ENCODE measurements at places on chromosomes 11 and 22.

DNA sequence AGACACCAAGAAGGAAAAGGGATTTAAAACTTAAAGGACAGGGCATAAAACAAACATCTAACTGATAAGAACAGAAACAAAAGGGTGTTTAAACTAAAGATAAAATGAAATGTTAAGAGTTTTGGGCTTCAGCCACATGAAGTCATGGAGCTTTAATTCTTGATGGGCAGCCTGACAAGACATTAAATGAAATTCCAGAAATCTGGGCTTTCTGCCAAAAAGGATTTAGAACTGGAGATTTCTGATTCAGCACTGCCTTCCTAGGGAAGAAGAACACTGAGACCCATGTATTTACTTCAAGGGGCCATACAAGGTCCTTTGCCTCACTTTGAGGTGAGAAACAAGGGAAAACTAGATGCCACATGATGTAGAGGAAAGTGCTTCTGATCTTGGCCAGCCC is 355.9 kb upstream of the RAG2 start:
- DNase-seq: no peak

DNA sequence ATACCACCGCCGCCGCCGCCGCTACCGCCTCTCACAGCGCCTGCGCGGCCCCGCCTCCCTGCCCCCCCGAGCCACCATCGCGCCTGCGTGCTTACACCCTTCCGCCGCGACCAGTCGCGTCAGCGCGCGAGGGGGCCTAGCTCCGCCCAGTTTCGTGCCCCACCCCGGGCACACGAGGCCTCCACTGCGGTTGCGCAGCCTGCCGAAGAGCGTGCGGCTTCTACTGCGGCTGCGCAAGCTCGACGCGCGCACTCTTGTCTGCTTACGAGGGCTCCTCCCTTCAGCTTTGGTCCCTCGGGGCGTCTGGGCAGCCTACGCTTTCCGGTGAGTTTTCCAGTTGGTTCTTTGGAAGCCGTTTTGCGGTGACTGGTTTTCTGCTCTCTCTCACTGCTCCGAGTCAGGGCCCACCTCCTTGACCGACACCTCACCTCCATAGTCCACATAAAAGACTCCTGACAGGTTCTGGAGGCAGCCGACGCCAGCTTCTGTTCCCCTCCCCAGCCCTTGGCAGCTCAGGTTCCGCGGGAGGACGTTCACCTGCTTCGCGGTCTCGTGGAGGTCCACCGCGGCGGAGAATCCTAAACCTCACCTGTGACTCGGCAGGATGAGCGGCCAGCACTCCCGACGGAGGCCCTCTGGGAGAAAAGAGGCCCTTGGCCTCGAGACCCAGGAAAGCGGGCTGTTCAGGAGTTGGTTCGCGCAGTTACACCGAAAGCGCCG is at the start of gene PITPNB:
TSS of gene PITPNB (minus strand) at position 35 of the 720 bp plus-strand sequence. CDS start 65 bp downstream, outside the sequence.
- peak; percentile 89 for DNase-seq

GRCh38 chr11:111633248-111633647 is 31.0 kb downstream of the SIK2 start:
- DNase-seq: no peak

- DNase-seq: no peak
These were observed 12.5 kb upstream of the C1QTNF4 start for GRCh38 chr11:47606731-47607130.

GRCh38 chr11:1755344-1755691 is 4.9 kb upstream of the IFITM10 start:
- no peak for DNase-seq

- DNase-seq: no peak
These were observed 12.6 kb upstream of the TFIP11 start for GRCh38 chr22:26524870-26525269.

DNA sequence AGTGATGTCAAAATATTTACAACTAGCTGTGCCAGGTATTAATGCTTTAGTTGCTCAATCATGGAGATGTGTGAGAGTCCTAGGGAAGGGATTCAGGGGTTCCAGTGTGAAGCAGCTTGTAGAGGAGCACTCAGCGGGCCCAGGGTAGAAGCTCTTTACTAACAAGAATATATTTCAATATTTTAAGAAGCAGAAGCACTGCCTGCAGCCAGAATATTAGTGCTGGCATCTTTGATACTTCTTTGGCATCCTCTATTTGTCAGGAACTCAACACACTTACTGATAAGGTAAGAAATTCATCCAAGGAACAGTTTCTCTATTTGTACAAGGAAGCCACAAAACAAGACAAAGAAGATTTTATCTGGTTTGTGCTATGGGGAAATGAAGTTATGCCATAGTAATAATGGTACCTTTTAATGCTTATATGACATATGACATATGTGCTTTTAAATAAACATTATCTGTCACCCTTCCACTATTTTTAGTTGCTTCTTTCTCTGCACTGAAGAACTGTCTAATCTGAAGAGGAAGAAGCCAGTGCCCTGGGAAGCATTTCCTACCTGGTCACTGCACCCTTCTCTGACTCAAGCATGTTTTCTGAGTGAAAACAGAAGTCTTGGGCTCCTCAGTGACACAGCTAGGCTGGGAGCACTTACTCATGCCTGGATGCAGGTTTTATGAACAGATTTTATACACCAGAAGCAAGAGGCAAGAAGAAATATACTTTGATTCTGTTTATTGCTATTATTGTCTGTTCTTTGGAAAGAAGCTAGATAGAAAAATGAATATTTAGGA is 388.1 kb upstream of the CCDC90B start:
- no peak for DNase-seq

DNA sequence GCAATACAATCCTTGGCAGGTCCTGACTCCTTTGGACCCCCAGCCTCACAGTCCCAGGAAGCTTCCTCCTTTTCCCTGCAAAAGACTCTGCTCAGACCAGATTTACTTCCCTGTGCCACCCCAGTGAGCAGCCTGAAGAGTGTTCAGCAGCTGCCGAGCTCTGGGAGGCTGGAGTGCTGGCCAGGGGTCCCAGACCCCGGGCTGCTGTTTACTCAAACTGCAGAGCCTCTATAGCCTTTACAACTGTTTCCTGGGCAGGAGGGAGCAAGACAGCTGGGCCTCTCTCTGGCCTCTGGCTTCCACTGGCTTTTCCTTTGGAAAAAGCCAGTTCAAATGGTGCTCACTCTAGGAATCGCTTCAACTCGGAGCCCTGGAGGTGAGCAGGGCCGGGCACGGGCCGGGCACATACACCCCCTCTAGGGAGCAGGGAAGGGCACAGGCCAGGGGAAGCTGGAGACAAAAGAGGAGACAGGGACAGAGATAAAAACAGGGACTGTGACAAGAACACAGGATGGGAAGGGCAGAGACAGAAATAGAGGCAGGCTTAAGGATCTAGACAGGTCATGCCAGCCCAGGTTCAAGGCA is 932 bp downstream of the IRAG1 start:
- DNase-seq: no peak

DNA sequence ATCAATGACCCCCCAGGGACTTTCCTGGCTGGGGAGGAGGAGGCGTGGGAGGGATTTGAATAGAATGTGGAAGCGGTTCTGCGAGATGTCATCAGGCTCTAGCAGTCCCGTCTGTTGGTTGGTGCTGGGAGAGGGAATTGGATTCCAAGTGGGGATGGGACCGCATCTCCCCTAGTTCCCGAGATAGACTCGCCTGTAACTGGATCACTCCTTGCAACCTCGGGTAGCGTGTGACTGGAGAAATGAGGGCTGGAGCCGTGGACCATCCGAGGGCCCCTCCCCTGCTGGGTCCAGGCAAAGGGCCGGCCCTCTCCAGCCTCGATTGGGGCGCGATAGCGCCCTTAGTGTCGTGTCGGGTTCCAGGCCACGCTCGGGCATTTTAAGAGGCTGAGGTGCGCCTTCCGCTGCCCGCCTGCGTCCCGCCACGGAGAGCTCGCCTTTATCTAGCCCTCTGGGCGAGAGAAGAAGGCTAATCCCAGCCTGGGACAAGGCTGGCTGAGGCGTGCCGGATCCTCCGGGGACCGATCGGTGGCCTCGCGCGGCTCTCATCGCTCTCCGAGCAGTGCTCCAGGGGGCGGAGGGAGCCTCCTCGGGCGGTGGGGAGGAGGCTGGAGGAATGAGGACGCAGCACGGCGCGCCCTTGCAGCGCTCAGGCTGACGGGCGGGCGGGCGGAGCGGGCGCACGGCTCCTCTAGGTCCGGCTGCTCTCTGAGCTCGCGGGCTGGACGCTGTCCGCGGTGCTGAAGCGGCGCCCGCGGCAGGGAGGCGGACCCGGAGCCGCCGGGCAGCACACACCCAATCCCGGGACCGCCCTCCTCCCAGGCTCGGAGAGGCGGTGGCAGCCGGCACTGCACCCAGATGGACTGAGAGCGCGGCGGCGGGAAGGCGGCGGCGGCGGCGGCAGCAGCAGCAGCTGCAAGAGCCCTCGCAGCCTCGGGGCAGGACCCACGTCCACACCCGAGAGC is 107.8 kb downstream of the OSBP2 start:
- no peak for DNase-seq

DNA sequence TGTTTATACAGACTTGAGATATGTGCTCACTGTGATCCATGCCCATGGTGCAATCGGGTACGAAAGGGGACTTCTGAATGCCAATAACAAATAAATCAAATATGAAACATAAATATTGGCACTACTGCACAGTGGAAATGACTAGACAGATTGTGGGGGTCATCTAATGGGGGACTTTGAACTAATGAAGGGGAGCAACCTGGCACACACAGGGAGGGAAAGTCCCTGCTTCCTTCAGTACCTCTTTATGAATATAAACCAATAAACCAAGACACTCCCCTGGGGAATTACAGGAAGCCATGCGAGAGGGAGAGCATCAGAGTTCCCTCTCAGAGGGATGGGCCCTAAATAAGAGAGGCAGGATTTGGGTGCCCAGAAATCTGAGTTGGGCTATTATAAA is 21.1 kb downstream of the MIF start:
- no peak for DNase-seq

- no peak for DNase-seq
These were observed 41.6 kb downstream of the CD44 start for GRCh38 chr11:35180317-35181233.

GRCh38 chr11:119727523-119728151 is 1.4 kb downstream of the NECTIN1 start:
- no peak for DNase-seq

GRCh38 chr22:17065433-17065832 is 19.4 kb upstream of the IL17RA start:
- DNase-seq: no peak

GRCh38 chr11:86500500-86501140 is 125.9 kb downstream of the CCDC81 start:
- no peak for DNase-seq

- DNase-seq: no peak
These were observed 91.9 kb downstream of the ARL14EP start for GRCh38 chr11:30414806-30415205.

DNA sequence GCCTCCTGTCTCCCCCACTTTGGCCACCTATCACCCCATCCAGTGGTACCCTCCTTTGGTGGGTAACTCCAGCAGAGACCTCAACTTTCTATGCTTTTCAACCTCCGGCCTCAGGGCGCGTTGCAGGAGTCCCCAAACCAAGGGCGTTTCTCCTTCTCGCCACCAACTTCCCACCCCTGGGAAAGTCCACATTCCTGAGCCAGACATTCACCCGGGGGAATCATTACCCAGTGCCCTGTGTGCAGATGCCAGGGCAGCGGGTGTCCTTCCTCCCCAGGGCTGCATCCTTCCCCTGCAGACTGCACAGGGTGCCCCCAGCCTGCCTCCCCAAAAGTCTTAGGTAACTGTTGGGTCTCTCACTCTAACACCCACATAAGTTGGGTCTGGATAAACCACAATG is 26.4 kb downstream of the MYEOV start:
- DNase-seq: no peak

GRCh38 chr11:64989416-64989815 is 7.4 kb downstream of the BATF2 start:
- no peak for DNase-seq

DNA sequence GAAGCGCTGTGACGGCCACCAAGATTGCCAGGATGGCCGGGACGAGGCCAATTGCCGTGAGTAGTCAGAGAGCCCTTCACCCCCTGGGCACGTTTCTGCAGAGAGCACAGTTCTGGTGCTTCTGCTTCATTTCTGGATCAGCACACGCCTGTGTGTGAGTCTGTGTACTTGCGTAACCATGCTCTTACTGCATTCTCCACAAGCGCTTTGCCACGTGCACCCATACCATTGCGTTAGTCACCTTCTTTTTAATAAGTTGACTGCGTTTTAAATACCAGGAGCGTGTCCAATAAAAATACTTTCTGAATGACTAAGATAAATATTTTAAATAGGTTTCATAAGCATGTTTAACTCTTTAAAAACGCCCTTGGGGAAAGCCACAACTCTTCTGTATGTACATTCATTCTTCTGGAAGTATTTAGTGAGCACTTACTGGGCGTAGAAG is 143.0 kb upstream of the SORL1-AS1 start:
- no peak for DNase-seq

- no peak for DNase-seq
These were observed 65.1 kb upstream of the CD44 start for GRCh38 chr11:35073691-35074419.

DNA sequence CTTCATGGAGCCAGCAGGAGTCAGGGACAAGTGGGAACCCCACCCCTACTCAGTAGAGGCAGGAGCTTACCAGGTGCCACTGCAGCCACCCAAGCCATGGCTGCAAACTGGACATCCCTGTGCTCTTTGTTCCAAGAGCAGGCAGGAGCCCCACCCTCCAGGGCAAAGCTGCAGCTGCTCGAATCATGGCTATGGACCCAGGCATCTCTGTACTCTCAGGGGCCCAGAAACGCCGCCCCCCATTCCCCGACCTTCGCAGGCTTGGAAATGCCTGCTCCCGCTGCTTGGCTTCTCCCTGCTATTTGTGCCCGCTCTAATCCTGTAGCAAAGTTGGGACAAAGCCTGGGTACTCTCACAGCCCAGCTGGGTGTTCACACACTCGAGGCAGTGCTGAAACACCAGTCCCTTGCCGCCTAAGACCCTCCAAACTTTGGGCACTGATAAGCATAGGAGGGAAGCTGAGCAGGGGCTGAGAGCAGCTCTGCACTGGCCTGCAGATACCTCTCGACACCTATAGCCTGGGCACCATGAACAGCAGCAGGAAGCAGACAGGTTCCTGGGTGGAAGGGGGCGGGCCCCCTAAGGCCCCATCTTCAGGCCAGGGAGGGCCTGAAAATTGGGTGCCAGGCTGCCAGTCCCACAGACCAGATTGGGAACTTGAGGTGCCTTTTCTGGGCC is 402.4 kb downstream of the LRRC4C start:
- no peak for DNase-seq

- DNase-seq: no peak
These were observed 4.8 kb downstream of the SPATA19 start for GRCh38 chr11:133840479-133840941.

GRCh38 chr11:117333917-117334316 is 6.3 kb downstream of the CEP164 start:
- DNase-seq: no peak

- no peak for DNase-seq
These were observed 35.7 kb upstream of the ELF5 start for GRCh38 chr11:34549271-34549670.
